A549 (cell line): ENCODE measurements at places on chromosomes 7 and 10.

DNA sequence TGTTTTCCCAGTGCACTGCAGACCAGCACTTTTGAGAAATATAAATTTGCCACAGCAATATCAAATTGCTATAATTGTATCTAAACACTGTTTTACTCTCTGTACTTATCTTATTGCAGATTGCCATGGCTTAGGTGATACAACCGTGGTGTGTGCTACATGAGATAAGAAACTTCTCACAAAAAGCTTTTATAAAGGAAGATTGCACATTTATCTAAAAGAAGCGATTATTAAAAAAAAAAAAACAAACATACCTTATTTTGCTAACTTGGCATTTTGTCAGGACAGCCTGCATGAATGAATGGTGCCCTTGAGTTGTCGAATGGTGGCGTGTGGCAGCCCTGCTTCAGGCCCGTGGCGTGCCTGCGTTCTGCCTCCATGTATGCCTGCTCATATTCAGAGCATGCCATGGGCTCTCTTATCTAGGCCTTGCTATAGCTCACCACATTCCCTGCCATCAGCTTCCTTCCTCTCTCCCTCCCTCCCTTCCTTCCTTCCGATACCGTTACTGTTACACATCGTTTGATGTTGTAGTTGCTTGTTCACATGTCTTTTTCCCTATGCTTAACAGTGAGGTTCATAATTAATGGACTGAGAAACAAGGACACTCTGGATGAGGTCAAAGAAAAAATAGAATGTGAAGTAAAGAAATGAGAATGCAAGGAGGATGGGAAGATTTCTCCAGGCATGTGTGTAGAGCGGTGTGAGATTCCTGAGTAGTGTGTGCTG is 34.9 kb downstream of the PRKAR2B start:
- DNase-seq = no peak

- no peak for DNase-seq
These were observed 38.7 kb downstream of the PHTF2 start for GRCh38 chr7:77837275-77837674.

DNA sequence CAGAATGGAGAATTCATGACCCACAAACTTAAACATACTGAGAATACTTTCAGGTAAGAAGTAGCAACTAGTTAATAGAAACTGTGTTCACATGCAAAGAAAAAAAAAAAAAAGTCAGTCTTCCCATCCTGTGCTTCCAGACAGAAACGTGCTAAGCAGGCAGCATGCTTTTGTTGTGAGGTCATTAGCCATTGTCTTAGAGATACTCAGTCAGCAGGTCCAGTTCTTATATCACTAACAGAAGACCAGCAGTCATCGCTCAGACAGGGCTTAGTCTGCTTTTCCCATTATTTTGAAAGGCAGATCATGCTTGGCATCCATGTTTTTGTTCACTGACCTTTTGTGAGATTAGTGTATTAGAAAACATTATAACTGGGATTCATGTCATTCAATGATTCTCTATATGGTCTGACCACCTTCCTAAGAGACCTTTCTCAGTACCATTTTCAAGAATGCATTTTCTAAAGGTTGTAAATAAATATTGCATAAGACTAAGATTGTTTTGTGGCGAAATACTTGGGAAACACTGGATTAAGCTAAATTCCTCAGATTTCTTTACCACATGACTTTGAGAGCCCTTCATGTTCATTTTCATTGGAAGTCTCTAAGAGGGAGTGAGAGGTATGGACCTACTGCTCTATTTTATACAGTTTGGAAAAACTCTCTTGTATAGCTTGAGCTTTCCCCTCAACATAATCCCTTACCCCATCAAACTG is 45.0 kb upstream of the AGBL3 start:
- DNase-seq = peak; percentile 20

DNA sequence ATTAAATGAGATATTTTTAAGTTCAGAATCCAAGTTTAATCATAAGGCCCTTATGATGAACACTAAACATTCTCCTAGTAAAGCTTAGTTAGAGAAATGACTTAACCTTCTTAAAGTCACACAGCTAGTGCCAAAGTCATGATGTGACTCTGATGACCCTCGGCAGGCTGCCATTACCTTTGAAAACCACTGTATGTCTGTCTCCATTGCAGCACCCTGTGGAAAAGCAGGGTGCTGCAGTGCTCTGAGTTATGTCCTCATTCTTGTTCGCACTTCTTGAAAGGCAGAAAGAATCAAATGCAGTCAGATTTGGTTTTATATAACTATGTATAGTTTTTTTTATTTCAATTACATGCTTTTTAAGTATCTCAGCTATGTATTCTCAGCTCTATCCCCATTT is 105.0 kb downstream of the PHTF2 start:
- peak; percentile 49 for DNase-seq
